Retina (tissue), 1 donor: ENCODE measurements at places on chromosomes 12 and 14.
A peak's percentile ranks its signal among the peaks of the same experiment; 100 is the strongest.

- peak; percentile 72 for DNase-seq
Observed at GRCh38 chr12:114692186-114693058, 8.4 kb upstream of the TBX3 start.

GRCh38 chr12:15757553-15758255 lies 31.5 kb downstream of the EPS8 start:
- no peak for DNase-seq

- no peak for DNase-seq
Observed at GRCh38 chr14:75689012-75689411, 28.0 kb downstream of the TTLL5 start.

- no peak for DNase-seq
Observed at GRCh38 chr12:99005601-99006000, 360.5 kb downstream of the APAF1 start.

DNA sequence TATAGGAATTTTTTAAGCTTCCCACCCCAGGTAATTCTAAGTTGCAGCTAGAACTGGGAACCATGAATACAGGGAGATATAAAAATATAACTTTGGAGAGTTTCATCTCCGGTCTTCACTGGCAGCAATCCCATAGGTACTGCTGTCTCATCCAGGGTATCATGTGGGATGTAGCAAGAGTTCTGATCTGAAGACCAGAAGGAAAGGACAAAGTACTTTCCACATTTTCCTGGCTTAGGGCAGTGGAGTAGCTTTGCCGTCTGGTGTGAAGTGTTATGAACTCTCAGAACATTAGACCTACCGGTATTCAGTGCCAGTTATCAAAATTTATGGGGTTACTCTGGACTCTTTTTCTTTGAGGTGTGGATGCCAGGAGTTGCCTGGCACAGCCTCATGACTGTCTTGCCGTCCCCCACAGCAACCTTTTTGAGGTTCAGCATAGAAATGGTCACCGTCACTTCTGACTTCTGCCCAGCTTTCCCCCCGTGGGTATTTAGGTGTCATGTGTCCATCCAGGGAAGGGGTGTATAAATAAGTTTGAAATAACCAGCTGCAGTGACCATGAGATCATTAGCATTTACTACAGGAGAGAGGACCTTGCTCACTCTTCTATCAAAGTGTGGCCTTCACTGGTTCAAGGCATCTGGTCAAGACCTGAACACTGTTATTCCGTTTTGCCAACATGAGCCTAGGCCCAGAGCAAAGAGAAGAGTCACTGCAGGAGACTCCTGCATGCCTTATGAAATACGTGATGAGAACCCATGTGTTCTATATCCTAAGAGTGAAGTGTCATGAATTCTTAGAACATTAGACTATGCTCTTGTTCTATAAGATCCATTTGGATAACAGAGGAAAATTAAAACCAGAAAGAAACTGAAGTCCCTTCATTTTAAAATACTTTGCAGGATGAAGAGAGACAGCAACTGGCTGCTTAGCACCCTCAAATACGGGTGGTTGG lies 22.2 kb downstream of the TMEM233 start:
- DNase-seq = no peak

DNA sequence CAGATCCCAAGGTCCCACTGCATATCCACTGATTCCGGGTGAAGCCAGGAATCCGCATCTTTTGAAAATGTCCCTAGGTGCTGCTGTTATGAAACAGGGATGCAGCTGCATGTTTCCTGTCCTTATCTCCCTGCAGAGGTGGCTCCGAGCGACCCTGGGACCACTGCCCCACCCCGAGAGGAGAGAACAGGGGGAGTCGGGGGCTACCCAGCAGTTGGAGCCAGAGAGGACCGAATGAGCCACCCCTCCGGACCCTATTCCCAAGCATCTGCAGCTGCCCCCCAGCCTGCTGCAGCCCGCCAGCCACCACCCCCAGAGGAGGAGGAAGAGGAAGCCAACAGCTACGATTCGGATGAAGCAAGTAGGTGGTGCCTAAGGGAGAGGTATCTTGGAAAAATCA lies 30.3 kb upstream of the OAS1 start:
- no peak for DNase-seq

DNA sequence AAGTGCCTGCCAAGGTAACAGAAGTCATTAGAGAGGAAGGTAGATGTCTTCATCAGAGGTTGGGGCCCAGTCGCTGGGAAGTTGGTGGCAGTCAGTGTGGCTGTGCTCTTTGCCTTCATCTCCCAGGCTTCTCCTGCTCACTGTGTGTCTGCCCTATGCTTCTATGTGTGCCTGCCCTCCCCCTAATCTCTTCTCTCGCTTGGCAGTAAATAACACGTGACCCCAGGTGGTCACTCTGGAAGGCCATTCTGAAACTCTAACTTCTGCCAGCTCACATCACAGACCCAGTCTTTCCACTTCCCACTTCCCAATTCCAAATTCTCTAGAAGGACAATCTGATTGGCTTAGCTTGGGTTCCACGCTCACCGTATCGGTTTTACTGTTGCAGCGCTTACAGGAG lies 9.3 kb downstream of the ZNF664 start:
- no peak for DNase-seq
